CD4-positive, alpha-beta T cell treated with Interleukin-10 for 1 hour (primary cell): ENCODE measurements at places on chromosomes 16 and 17.

DNA sequence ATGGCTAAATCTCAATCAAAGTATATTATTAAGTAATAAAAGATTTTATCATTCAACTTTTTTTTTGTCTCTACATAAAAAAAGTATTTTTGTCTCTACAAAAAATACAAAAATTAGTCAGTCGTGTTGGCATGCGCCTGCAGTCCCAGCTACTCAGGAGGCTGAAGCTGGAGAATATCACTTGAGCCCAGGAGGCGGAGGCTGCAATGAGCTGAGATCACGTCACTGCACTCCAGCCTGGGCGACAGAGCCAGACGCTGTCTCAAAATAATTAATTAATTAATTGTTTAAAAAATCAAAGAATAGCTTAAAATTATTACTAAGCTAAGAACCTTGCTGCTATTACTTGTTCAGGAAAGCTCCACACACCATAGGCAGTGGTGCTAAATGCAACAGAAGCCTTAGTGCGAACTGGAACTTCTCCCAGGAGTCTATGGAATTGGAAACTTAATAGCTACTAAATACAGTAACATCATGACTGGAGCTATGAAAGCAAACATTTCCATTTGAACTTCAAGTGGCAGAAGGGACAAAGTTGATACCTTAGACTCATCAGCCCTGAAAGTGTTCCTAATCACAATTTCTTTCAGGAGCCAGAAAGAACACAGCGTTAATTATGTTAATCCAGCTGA, 22.6 kb downstream of the ADCY9 start:
- no peak for DNase-seq

DNA sequence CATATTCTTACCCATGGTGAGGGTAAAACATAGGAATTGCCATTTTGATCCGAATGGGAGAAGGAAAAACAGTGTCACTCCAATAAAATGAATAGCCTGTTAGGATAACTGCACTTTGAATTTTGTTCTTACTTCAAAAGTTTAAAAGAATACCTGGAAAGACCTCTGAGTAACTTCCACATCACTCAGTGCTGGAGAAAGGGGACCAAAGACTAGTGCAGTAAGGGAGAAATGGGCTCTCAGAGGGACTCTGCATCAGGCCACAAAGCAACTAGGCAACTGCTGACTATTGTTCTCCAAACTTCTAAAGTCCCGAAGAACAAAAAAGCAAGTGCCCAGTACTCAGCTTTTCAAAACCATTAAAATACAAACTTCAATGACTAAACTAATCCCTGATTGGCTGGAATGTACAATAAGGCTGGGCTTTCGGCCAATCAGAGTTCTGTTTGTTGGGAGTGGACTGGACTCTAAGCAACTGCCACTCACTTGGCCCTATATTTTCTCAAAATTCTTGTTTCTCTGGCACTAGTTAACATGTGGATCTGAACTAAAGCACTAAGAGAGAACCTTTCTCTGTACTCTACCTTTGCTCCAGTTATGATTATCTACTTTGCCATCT, 6.2 kb downstream of the DNAJC7 start:
- DNase-seq = no peak

DNA sequence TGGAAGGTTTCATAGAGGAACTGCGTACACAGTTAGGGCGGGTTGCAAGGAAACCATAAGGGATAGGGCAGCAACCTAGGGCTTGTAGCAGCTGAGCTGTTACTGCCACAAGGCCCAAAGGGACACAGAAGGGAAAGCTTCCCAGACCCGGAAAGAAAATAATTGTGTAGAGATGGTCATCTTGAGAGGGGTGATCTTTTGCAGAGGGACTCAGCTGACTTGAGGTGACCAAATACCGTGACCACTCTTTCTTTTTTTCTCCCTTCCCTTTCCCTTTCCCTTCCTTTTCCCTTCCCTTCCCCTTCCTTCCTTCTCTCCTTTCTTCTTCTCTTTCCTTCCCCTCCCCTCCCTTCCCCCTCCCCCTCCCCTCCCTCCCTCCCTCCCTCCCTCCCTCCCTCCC, 8.5 kb upstream of the CREBBP start:
- DNase-seq = no peak

GRCh38 chr17:8746501-8747236, 2.0 kb upstream of the CCDC42 start:
- DNase-seq = no peak
